ENCODE measurements at places on chromosomes 7 and 10. TPM values are rescaled to one million over a fixed set of nuclear protein-coding genes. Genes with fewer than 3 reads are reported as not detected.

The FAM241B gene
- polyA plus RNA-seq, result 0.27 TPM

DNA sequence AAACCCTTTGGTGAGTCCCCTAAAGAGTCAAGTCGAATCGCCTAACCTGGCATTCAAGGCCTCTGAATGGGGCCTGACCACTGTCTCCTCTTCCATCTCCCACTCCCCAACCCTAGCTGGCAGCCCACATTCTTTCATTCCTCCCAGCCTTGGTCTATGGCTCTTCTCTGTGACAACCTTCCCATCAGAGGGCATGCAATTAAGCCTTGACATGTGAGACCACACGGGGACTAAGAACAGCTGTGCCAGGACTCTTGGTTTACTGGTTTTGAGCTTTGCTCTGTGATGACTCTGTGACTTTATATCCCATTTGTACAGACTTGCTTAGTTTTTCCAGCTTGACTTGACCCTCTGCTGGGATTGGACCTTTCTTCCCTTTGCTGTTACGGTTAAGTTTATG is 116.6 kb downstream of the BUB3 start:
- no peak for DNase-seq

DNA sequence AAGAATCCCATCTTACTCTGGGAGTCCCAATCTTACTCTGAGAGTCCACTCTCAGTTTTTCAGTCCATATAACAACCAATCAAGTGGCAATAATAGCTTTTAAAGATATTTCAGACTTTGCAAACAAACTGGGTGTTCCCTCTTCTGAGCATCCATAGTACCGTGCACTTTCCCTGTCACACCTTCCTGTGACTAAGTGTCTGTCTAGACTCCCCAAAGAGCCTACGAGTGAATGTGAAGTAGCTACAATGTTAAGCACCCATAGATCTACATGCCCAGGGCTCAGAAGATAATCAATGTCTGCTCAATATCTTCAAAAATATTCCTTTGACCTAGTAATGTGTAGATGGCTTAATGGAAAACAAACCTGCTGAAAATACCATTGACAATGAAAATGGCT is 95.6 kb upstream of the ASAH2 start:
- DNase-seq, result no peak

DNA sequence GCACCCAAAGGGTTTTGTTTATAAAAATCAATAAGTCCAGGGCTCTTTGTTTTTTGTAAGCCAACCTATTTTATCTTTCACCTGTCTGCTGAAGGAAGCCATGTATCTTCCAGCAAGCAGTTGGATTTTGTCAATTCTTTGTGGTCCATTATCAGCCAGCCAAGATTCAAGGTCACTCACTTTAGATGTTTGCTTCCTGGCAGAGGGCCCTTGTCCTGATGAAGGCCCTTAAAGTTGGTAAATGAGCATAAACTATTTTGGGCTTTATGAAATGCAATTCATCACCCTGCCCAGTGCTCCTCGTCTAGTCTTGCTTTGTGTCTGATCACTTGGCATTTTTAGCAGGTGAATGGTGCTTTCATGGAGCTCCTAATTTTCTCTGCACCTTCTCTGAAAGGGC is 1004.2 kb downstream of the GRID1 start:
- DNase-seq, result no peak

- DNase-seq, result no peak
Observed at GRCh38 chr10:112159469-112159868, 24.1 kb downstream of the GPAM start.

GRCh38 chr7:74554178-74554577 is 100.5 kb downstream of the GTF2IRD1 start:
- no peak for DNase-seq

DNA sequence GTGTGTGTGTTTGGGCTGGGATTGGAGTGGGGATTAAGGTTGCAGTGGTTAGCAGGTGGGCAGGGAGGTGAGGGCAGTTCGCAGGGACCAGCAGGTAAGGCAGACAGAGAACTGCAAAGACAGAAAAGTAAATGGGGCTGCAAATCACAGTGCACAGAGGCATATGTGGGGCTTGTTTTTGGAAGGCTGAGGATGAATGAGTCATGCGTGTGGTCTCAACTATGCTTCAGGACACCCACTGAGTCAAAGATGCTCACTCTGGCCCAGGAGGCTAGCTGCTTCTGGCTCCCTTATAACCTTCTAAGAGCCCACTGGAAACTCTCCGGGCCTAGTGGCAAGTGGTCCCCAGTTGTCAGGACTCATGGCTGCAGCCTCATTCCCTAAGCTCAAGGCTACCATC is 118.2 kb downstream of the ZNF248 start:
- DNase-seq, result no peak

DNA sequence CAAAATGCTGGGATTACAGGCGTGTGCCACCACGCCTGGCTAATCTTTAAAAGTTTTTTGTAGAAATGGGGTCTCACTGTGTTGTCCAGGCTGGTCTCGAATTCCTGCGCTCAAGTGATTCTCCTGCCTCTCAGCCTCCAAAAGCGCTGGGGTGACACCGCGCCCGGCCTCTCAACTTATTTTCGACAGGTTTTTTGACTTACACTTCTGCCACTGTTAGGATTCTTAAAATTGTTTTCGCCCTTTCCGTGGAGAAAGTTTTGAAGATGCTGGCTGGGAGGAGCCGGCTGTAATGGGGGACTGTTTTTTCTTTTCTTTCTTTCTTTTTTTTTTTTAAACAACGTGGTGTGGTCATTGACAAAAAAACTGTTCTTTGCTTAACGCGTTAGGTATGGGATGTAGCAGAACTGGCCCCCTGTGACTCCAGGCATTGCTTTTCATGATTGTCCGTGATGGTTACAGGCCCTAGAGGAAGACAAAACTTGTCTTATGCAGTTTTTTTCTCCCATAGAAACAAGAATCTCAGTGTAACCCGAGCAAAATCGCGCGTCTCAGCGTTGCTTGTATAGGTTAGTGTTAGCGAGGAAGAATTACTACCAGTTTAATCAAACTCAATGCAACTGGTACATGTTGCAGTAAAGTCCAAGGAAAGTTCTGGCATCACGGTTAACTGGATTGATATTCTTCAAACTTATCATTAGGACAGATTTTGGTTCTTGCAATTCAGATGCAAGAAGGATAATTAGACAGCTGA is 72.2 kb downstream of the DAGLB start:
- DNase-seq, result no peak
